ENCODE measurements at places on chromosomes 16 and 17.

DNA sequence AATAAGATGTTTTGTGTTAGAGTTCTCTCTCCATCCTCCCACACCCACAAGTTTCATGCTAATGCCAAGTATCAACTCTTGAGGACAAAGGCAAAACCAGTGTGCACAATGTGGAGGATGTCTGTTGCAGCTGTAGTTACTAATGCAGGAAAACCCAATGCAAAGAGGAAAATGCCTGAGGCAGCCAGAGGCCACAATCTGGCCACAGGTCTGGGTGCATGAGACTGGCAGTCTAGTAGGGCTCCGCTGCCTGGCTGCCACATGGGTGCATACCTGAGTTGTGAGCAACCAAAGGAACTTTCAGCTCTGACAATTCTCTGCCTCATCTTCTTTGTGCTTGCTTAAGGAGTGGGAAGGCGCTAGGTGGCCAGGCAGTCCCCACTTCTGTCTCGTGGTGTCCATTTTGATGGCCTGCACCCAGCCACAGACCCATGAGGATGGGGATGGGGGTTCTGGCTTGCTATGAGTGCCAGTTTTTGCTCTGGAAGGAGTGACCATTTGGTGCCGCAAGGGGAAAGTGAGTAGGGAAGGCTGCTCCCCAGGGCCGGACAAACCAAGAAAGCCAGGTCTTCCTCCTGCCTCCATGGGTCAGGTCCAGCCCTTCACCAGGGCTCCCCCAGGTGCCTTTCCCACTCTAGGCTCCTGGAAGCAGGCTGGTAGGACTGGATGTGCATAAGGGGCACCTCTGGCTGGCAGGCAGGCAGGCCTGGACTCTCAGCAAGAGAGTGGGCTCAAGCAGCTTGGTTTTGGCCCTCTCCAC, 4.2 kb upstream of the GFOD2 start:
- DNase-seq, result no peak

DNA sequence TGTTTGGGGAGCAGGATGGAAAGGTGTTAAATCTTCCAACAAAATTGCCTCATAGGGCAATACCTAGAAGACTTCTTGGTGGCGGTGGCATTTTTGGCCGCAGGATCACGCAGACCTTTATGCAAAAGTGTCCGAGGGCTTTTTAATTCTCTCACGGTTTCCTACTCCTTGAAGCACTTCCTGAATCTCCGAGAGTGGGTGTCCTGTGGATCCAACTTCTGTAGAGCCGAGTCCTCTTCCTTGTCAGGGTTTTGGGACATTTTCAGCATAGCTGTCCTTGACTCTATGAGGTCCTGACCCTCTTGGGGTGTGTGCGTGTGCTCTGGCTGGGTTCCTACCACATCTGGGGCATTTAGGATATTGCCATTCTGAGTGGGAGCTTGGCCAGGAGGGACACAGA, 31.7 kb downstream of the IL21R start:
- DNase-seq, result no peak

DNA sequence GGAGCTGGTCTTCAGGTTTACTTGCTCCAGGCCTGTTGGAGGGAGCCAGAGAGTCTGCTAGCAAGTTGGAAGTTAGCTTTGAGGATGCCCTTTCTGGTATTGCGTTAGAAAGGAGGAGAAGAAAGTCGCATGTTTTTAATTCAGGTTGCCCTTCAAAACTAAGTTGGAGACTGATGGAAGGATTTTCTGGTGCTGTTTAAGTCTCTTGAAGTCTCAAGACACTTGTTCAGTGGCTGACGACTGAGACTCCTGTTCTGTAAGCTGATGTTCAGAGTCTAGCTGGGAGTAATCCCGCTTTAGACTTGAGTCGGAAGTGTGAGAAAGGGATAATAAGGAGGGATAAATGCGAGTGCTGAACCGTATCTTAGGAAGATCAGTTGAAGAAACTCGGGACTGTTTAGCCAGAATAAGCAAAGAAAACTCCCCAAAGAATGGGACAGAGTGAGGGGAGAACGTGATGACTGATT, 740 bp downstream of the AATF start:
- no peak for DNase-seq

- DNase-seq, result no peak
Observed at GRCh38 chr16:11681556-11681955, 13.3 kb downstream of the SNN start.

DNA sequence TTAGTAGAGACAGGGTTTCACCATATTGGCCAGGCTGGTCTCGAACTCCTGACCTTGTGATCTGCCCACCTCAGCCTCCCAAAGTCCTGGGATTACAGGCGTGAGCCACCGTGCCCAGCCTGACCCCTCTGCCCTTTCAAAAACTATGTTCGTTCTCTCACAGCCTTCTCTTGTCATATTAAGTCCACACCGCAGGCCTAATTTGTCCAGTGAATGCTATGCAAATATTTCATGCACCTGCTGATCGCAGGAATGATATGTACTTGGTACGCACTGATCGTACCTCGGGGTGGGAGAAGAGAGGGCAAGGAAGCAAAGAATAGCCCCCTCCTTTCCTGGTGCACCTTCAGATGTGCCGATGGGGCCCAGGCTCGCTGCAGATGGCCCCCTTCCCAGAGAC, 3.0 kb upstream of the BIRC5 start:
- DNase-seq, result no peak

DNA sequence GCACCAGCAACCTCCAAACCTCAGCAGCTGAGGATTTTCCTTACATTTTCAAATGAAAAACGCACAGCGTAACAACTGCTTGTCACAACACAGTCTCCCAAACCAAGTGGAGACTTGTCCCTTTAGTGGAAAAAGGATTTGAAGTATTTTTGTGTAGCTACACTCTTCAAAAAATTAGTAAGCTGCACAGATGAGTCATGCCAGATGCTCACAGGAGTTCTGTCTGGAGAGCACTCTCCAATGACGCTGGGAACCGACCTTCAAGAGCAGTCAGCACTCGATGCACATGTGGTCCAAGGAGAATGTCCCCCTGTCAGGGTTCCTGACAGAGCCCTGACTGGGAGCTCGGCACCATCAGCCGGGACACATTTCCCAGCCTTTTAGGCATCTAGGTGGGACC, 39.8 kb downstream of the MAP1LC3B start:
- DNase-seq, result no peak

- no peak for DNase-seq
Observed at GRCh38 chr16:6059671-6060070, 962.1 kb upstream of the EEF2KMT start.

DNA sequence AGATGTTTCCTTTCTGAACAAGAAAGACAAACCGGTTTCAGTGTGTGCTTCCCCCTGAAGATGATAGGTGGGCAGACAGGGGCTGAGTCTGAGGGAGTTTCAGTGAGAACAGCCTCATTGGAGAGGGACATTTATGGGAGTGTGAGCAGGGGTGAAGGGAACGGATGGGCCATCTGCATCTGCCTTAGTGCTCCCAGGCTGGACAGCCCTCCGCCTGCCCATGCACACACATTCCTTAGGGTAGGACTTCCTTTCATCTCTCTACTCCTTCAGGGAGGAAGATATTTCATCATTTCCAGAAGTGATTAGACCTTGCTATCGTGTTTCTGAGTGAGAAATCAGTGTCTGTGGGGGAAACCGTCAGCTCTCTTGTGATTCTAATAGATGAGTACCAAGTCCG, 3.8 kb downstream of the SHISA6 start:
- no peak for DNase-seq

DNA sequence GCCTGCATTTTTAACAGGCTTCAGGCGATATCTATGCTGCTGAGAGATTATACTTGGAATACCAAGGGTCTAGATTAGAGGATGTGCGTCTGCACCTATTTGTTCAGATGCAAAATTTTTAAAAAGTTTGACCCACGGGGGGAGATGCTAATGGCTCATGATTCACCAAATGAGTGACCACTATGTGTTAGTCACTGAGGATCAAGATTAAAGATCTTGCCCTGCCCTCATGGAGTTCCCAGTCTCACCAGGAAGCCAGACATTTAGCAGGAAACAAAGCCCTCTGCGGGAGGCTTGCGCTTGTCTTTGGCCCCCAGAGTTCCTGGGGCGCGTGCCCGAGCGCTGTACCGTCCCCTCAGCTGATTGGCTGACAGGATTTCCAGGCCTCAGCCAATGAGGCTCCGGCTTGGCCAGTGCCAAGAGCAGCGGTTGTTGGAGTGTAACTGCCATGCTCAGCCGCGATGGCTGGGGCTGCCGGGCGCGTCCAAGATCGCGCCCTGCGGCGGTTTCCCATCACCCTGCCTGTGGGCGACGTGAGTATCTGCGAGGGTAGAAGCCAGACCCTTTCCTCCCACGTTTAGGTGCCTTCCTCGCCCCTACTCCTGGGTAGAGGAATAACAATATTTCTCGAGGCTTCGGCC, 4.5 kb upstream of the DDX19B start:
- no peak for DNase-seq

DNA sequence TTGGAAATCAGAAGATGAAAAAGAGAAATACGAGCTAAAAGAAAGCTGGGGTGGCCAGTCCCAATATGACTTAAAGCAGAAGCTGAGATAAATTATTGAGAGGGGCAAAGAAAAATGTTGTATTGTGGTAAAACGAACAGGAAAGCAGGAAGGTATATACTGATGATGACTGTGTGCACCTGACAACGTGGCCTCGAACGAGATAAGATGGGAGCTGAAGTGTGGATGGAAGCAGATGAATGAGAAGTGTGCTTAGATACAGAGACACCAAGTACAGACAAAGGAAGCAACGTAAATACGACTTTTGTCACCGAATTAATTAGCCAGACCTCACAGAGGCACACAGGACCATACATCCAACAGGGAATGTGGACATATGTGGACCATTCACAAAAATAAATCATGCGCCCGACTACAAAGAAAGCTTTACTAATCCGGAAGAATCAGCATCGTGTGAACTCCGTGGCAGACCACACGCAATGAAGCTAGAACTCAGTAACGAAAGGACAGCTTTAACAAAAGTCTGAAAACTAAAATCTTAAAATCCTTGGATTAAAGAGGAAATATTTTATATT, 218.7 kb downstream of the RPTOR start:
- no peak for DNase-seq

DNA sequence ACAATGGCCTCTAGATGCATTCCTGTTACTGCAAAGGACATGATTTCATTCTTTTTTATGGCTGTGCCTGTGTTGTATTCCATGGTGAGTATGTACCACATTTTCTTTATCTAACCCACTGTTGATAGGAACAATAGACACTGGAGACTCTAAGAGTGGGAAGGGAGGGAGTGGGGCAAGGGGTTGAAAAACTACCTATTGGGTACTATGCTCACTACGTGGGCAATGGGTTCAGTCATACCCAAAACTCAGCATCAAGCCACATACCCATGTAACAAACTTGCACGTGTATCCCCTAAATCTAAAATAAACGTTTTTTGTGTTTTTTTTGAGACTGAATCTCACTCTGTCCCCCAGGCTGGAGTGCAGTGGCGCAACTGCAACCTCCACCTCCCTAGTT, 47.1 kb upstream of the SCNN1B start:
- no peak for DNase-seq

GRCh38 chr16:61877436-61877835, 158.8 kb downstream of the CDH8 start:
- DNase-seq, result no peak

GRCh38 chr16:3949287-3949686, 68.8 kb upstream of the CREBBP start:
- no peak for DNase-seq

DNA sequence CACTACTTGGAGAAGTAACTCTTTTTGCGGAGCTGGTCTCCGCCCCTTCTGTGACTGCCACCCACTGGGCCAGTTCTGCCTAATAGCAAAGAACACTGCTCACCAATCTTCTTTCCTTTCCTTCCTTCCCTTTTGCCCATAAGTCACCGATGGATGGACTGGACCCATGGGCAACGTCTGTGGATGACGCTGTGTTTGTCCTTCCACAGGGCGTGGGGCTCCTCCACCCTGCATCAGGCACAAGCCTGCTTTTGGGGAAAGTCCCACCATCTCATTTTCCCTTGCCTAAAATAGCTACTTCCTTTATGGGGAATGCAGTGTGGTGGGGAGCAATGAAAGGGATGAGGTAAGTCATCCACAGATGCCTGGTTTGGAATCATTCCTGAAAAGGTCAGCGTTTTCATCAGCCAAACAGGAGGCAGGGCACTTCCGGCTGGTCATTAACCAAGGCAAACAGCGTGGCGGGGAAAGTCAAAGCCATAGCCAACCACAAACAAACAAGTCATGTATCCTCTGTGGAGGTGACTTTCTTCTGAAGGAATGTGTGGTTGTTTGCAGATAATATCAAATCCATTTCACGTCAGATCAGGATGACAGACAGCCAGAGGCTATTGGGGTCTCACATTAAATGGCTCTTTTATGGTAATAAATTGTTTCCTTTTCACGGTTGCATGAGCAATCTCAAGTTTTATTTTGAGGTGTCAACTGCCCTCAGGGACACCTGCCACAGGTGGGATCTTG, 30.7 kb upstream of the MED9 start:
- no peak for DNase-seq

DNA sequence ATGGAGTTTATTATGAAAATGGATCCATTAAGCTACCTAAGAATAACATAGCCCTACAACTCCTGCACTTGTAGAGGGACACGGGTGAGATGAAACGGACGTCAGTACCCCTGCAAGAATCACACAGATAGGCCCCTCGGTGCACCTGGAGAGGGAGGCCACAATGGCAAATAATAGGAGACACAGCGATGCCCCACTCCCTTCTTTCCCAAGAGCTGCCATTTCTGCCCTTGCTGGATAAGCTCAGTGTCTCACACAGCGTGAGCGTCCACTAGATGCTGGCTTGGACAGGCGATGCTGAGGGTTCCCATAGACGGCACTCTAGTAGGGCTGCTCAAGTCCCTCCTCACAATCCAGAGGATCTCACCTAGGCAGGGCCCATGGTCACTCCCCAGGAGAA, 67.8 kb downstream of the ADCY9 start:
- DNase-seq, result no peak

DNA sequence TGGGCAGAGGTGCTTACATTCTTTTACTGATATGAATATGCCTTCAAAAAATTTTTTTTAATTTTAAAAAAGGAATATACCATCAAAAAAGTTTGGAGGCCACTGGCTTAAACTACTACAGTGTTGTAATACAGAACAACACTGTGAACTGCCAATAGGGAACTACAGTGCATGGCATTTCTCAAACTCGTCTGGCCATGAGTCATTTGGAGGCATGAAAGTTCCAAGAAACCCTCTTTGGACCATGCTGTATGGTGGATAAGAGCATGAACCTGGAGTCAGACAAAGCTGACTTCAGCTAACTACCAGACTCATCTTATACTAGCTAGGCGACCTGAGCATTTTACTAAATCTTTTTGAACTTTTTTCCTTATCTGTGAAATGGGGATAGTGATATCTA, 9.2 kb upstream of the NF1 start:
- DNase-seq, result no peak

Data from occipital lobe (tissue), 3 donors.